ENCODE measurements at places on chromosomes 12 and 14. TPM values are rescaled to one million over a fixed set of nuclear protein-coding genes. Genes with fewer than 3 reads are reported as not detected.
A peak's percentile ranks its signal among the peaks of the same experiment; 100 is the strongest.

The SLC5A8 gene
- total RNA-seq, result not detected

The TPPP2 gene
- not detected for total RNA-seq

The CEBPE gene
- total RNA-seq, result not detected

The DHRS2 gene
- total RNA-seq, result 0.69 TPM

The TMEM52B gene
- not detected for total RNA-seq

DNA sequence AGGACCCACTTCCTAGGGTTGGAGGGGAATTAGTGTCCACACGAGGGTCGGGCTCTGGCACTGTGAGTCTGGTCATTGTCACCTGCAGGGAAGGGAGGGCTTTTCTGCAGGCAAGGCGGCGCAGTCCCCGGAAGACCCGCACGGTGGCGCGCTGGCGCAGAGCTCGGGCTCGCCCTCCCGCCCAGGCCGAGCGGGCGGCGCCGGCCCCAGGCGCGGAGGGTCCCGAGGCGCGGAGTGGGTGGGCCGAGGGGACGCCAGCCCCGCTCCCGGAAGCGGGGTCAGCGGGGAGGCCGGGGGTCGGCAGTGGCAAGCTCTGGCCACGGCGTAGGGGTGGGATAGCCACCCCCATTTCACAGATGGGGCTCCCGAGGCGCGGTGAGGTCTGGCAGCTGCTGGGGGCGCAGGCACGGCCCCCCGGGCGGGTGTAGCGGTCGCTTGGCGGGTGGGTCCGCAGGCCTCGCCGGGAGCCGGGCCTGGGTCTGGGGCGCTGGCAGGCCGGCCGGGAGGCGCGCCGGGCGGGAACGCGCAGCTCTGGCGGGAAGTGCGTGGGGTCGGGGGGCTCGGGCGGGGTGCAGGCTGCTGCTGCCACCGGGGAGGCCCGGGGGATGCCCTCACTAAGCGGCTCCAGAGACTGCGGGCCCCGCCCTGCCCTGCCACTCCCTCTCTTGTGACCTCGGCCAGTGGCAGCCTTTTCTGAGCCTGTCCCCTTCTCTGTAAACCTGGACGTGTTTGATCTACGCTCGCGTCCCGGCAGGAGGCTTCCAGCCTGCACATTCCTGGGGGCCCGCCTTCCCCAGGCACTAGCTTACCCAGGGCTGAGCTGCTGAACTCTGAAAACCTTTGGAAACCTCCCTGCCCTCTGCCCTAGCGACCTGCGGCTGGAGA is 46.1 kb downstream of the CYP46A1 start:
- DNase-seq, result no peak

- no peak for DNase-seq
These were observed 5.3 kb downstream of the OASL start for GRCh38 chr12:121033625-121034349.

GRCh38 chr14:59275668-59276067 is 87.2 kb downstream of the DAAM1 start:
- DNase-seq, result peak; percentile 76

GRCh38 chr12:41511247-41511646 is 323.1 kb downstream of the PDZRN4 start:
- DNase-seq, result no peak

GRCh38 chr14:70173569-70173968 is 15.2 kb downstream of the SLC8A3 start:
- DNase-seq, result no peak

DNA sequence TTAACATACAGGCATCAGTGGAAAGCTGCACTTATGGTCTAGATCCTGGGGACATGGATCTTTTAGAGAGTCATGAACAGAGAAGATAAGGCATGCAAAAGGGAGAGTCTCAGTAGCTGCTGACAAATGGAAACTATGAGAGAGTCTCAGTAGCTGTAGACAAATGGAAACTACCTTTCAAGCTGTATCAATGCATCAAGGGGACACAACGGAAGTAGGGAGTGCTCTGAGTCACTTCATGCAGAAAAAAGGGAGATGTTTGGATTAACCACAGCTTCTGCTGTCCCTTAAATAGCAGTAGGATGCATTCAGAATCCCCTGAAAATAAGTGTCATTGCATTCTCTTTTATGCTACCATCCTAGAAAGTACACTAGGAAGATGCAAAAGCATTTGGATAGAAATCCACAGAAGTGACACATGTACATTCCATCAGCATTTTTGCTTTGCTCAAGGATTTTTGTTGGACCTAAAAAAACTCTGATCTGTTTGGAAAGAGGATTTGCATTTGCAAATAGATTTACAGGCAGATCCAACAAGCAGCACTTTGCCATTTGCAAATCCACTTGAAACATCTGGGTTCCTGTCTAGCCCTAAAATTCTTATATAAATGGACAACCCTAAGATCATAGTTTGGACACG is 227.5 kb upstream of the LMO3 start:
- DNase-seq, result no peak

GRCh38 chr12:2811801-2812200 is 667 bp upstream of the ITFG2 start:
- no peak for DNase-seq

- DNase-seq, result no peak
These were observed 160.9 kb downstream of the EPS8 start for GRCh38 chr12:15627995-15628945.

- DNase-seq, result no peak
These were observed 39.6 kb downstream of the HECTD4 start for GRCh38 chr12:112342587-112342986.

- no peak for DNase-seq
These were observed 78.2 kb downstream of the RBM19 start for GRCh38 chr12:113887906-113888305.

- no peak for DNase-seq
These were observed 26.2 kb downstream of the ZCRB1 start for GRCh38 chr12:42299392-42300308.
